ENCODE measurements at places on chromosomes 6 and 20.

DNA sequence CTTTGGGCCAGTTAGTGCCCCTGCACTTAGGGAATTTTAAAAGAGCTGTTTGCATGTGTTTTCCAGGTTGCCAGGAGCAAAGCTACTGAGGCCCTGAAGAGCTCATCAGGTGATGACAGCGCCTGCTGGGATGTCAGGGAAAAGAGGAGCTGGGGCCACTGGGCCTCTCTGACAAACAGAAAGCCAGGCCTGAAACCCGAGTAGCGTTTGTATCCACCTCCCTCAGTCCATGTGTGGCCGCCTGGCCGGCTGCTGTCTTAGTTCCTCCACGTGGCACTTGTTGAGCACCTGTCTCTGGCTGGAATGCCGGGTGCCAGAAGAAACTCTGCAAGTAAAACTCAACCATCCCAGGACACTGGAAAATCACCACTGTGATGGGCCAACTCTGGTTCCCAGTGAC, 601.2 kb downstream of the CDH26 start:
- DNase-seq, result no peak

- no peak for DNase-seq
These were observed 2.8 kb downstream of the COL9A3 start for GRCh38 chr20:62819494-62820174.

- DNase-seq, result no peak
These were observed 102.5 kb downstream of the SASH1 start for GRCh38 chr6:148445116-148445515.

DNA sequence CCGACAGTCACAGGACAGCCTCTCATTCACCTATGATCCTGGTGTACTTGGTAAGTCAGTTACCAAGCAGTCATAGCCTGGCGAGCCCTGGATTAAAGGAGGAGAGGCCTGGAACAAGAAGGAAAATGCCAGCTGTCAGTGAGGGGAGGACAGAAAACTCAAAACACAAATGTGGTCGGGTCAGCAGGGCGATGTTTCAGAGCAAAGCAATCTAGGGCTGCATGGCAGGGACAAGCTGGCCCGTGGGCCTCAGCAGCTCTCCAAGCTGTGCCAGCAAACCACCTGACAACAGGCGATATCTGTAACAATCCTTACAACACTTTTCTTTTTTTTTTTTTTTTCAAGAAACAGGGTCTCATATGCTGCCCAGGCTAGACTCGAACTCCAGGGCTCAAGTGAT, 40.3 kb downstream of the MGME1 start:
- no peak for DNase-seq

DNA sequence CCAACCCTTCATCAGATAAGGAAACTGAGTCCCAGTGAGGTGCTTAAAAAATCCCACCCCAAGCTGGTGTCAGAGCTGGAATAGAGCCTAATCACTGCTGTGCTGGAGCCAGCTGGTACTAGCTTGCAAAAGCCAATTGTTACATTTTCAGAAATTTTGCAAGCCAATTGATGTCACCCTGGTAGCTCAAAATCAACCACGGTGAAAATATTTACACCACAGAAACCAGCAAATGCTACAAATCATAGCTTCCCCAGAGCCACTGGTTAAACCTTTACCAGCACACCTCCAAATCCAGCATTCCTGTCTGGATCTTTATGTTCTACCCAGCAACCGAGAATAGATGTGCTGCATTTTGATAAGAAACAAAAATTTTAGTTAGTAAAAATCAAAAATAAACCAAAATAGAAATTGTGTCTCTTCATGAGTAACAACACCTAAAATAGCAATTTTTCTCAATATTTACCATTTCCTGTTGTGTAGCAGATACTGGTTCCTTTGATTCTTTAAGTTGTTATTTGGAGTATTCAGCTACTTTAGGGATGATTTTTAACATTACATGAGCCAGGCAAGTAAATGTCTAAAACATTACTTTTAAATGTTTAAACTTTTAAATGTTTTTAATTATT, 7.2 kb upstream of the LCA5 start:
- DNase-seq, result no peak

GRCh38 chr6:87723170-87724078, 21.4 kb upstream of the AKIRIN2 start:
- peak; percentile 92 for DNase-seq

DNA sequence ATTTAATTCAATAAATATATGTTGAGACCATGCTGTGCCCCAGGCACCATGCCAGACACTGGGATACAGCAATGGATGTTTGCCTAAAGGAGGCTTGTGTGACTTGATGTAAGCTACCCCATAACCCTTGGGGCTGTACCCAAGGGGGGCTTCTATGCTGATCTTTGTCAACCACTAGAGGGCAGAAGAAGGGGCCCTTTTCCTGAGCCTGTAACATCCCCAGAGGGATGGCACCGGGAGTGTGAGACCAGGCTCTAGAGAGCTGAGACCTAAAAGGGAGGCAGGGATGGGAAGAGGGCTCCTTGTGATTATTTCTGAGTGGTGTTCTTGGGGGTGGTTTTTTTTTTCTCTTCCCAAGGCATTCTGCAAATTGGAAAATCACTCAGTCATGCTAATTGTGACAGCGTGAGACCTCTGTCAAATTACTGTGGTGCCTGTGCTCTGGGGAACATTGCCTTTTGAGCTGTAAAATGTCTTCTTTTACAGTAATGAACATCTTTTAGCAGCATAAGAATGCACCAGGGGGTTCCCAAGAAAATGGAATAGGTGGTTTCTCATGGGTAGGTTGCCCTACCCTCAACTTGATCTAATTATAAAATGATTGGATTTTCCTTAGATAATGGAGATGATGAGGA, 138.7 kb upstream of the SLC24A3 start:
- DNase-seq, result peak; percentile 20

DNA sequence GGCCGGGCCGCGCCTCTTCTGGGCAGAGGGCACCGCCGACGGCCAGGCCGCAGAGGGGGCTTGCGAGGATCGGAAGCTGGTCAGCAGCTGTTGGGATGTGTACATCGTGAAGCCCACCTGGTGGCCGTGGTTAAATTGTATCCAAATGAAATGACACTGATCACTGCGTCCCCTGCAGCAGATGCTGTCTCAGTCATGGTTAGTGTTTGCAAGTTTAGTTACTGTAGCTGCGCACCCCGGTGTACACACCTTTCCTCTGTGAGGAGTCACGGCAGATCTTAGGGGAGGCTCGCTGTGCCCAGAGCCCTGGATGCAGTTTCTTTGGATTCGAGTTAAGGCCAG, 653 bp downstream of the NAA20 start:
- peak; percentile 40 for DNase-seq

DNA sequence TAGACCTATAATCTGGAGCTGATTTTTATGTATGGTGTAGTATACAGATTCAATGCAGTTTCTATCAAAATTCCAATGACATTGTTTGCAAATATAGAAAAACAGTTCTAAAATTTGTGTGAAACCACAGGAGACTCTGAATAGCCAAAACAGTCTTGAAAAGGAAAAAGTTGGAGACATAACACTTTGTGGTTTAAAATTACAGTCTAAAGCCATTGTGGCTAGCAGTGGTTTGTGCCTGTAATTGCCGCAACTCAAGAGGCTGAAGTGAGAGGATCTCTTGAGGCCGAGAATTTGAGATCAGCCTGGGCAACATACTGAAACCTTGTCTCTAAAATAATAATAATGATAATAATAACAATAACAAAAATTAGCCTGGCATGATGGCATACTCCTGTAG, 213.7 kb downstream of the CDKAL1 start:
- no peak for DNase-seq

DNA sequence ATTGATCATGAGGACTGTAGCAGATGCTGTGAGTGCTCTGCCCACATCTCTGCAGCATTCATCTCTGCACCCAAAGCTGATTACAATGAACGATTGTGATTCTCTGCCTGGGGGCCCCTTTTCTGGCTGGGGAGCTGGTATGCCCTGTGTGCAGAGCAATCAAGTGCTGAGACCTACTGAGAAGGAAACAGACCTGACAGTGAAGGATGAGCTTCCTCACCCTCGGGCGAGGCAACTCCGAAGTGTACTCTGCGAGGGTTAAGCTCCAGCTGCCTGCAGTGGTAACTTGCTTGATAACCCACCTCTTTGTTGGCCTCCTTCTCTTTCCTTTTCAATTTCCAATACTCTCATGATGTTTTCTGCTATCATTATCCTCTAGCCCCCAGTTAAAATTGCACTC, 289.7 kb upstream of the RNF24 start:
- DNase-seq, result no peak

GRCh38 chr6:35076997-35077712, 64.0 kb downstream of the TCP11 start:
- no peak for DNase-seq

DNA sequence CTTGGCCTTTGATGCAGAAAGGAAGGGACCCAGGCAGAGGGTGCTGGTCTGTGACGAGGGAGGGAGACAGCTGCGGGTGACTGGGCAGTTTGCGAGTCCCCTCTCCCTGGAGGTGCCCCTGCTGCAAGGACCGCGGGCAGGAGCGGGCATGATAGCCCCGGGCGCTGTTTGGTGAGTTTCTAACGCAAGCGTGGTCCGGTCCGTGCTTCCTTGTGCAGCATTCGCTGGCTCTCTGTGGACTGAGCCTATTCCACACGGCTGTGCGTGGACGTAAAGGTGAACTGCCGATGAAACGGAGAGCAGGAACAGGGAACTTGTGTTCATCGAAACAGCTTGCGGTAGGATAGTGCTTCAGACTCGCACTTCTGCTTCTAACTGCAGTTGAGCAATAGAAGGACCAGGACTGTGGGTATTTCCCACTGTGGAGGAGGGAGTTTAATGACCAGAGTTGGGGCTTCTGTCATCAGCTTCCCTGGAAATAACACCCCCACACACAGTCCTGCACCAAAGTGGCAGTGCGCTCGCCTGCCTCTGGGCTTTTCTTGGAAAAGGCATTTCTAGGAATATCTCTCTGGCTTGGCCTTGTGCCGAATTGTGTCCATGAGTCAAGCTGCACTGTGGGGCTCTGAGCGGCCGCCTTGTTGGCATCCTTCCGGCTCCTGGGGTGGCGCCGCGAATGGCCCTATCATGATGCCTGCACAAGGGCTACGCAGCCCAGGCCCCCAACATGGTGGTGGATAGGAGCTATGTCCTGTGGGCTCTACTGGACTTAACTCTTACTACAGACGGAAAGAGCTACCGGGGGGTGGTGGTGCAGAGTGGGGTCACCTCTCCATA, 48.9 kb downstream of the DUSP22 start:
- DNase-seq, result no peak

- no peak for DNase-seq
These were observed 168.5 kb downstream of the SCP2D1 start for GRCh38 chr20:18981962-18982539.

DNA sequence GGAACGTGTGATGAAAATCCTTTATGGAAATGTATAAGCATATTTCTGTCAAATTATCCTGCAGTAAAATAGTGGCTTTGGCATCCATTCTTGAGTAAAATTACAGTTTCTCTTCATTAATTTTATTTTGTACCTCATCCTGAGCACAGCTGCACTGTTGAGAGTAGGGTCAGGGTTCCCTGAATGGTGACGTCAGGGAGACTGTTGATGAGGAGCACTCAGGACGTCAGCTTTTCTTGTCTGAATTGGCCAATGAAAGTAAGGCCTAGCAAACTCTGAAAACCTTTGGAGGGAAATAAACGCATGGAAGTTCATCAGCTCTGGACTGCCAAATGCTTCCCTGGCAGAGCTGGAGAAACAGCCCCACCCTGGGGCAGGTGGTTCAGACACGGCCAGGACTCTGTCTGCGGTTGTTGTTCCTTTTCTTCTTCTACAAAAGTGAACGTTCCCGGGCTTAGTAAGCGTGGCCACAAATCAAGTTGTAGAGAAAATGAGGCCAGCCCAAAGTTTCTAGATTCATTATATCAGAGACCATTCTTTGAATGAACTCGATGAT, 179.7 kb upstream of the EXOC2 start:
- DNase-seq, result no peak

GRCh38 chr6:27812078-27812804, 100.0 kb downstream of the OR2B2 start:
- DNase-seq, result peak; percentile 47

GRCh38 chr6:45724511-45724910, 291.1 kb downstream of the CLIC5 start:
- DNase-seq, result no peak

DNA sequence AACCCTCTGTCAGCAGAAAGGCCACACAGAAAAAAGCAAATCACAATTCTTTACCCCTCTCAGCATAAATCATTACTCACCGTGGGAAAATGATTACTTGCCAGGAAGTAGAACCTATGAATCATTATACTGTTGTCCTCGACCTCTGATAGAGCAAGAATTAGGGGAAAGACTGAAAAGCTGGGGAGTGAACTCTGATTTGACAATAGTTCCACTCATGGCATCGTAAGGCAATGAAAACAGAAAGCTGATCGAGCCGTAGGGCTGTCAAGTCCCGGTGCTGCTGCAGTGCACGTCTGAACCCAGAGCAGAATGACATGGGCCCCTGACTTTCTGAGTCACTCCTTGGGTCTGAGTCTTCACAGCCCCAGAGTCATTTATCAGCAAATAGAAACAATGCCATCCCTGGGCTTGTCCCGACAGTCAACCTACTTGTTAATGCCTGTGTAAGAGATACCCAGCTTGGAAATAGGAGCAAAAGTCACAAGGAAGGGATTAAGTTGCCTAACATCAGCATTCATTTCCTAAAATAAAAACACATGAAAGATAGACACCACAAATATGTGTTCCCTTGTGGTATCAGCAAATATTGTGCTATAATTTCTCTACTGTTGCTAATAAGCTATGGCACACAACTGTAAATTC, 224.8 kb upstream of the MARCKS start:
- peak; percentile 78 for DNase-seq
